ENCODE measurements at places on chromosomes 16 and 17.

- DNase-seq, result no peak
Observed at GRCh38 chr17:61150686-61151299, 248.8 kb upstream of the TBX2 start.

DNA sequence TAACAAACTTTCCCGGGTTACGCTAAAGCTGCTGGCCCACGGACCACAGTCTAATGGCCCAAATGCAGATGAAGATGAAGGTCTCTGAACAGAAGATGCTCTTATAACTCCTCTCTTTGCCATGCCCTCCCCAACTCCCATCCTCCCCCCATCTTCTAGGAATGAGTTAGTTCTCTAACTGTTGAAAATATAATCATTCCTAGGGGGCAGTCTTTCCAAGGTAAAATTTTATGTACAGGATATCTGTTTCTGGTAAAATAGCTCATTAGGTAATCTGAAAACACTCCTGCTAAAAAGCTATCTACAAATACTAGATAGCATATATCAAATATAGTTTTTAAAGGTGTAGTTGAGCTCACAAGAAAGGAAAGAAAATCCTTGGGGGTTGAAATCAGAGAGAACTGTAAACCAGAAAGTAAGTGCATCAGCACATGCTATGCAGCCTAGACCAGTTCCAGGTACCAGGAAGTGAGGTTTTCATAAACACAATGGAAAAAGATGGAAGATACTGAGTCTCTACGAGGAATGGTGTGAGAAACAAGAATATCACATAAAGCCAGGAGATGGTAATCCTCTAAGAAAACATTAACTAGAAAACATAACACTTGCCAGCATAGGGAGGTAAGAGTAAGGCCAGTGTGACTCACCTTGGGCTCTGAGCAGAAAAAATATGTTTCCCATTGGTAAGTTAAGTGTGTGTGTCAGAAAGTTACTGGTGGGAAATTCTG, 38.1 kb downstream of the CMC2 start:
- DNase-seq, result no peak

DNA sequence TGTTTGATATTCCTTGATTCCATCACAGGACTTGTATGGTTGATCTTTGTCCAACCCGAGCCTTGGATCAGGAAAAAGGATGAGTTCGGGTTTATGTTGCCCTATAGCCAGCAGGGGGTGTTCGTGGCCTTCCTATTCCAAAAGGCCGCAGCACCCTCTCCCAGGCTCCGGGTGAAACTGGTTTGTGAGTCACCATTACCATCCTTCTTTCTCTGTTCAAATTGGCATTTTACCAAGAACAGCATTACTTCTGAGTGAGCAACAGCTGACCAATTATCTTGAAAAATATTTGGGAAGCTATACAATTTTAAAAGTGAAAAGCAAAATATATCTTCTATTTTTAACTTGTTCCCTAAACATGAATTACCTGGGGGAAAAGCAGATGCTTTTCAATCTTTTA, 24.3 kb upstream of the KRT20 start:
- DNase-seq, result peak; percentile 61

DNA sequence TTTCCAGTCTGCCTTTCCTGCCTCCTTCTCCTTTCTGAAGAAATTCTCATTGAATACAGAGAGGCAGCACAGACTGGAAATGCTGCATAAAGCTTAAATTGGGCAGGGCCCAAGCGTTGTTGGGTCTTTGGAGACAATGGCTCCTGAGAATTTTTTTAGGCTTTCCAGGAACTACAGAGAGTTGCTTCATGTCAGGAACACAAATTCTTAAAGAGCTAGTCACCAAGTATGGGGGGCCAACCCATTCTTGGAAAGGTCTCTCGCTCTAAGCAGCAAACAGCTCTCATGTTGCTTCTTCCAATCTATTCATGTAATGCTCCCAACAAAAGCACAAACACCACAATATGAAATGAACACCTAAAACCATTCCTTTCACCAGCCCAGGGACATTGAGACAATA, 6.9 kb downstream of the HNF1B start:
- no peak for DNase-seq

GRCh38 chr17:30173649-30174048, 57.0 kb downstream of the NSRP1 start:
- DNase-seq, result no peak
